Heart right ventricle (tissue), 16 donors: ENCODE measurements at places on chromosomes 5 and 9. TPM values are rescaled to one million over a fixed set of nuclear protein-coding genes. Genes with fewer than 3 reads are reported as not detected.

Gene SPARC
- 554 TPM for total RNA-seq

Gene GGTA1
- total RNA-seq = 9.7 TPM

GRCh38 chr9:120363697-120364096 lies 216.3 kb downstream of the CDK5RAP2 start:
- no peak for DNase-seq
- H3K4me1 ChIP-seq = no peaks in the 10 kb centered on the region
- H3K4me3 ChIP-seq = no peak overlapping the region
- H3K27ac ChIP-seq = no peak overlapping the region
- H3K27me3 ChIP-seq = no peaks in the 10 kb centered on the region

- no peak overlapping the region for H3K4me3 ChIP-seq
- H3K4me1 ChIP-seq = no peaks in the 10 kb centered on the region
These were observed 82.7 kb upstream of the OLFM1 start for GRCh38 chr9:135004772-135005171.

- peaks cover 20% of the 10 kb centered on the region for H3K4me1 ChIP-seq
- H3K27ac ChIP-seq = no peak overlapping the region
- no peaks in the 10 kb centered on the region for H3K36me3 ChIP-seq
These were observed 21.0 kb downstream of the NR2F1 start for GRCh38 chr5:93603793-93604643.

DNA sequence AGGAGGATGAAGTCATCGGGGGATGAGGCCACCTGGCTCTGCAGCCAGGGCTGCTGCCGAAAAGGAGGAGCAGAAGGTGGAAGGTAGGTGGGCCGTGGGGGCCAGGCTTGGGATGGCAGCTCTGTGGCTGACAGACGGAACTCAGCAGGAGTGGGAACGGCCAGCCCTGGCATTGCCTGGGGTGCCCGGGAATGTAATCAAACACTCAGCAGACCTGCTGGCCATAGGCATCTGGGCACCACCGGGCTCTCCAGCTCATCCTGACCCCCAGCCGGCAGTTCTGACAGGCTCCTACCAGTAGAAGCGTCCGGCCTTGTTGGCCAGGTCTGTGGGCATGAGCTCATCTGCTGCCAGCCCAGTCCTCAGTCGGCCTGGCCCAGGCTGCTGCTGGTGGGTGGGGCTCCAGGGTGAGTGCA lies 4.3 kb upstream of the FAT2 start:
- H3K27me3 ChIP-seq = peaks cover 3% of the 10 kb centered on the region
- H3K36me3 ChIP-seq = no peaks in the 10 kb centered on the region
- H3K27ac ChIP-seq = peak overlapping the region; percentile 30
- no peak overlapping the region for H3K4me3 ChIP-seq
- H3K4me1 ChIP-seq = no peaks in the 10 kb centered on the region

GRCh38 chr5:127074466-127074865 lies 1.2 kb upstream of the C5orf63 start:
- H3K27ac ChIP-seq = no peak overlapping the region
- H3K4me1 ChIP-seq = peaks cover 22% of the 10 kb centered on the region
- no peaks in the 10 kb centered on the region for H3K36me3 ChIP-seq
- no peak overlapping the region for H3K4me3 ChIP-seq
- no peaks in the 10 kb centered on the region for H3K27me3 ChIP-seq

DNA sequence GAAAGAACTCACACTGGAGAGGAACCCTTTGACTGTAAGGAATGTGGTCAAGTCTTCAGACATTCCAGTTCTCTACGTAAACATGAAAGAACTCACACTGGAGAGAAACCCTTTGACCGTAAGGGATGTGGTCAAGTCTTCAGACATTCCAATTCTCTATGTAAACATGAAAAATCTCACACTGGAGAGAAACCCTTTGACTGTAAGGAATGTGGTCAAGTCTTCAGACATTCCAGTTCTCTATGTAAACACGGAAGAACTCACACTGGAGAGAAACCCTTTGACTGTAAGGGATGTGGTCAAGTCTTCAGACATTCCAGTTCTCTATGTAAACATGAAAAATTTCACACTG lies 32.6 kb downstream of the MAPK9 start:
- no peak overlapping the region for H3K27ac ChIP-seq
- no peak overlapping the region for H3K4me3 ChIP-seq
- H3K27me3 ChIP-seq = no peaks in the 10 kb centered on the region
- peaks cover 4% of the 10 kb centered on the region for H3K36me3 ChIP-seq
- H3K4me1 ChIP-seq = no peaks in the 10 kb centered on the region

GRCh38 chr5:33235304-33235703 lies 205.5 kb upstream of the TARS1 start:
- H3K4me1 ChIP-seq = peaks cover 6% of the 10 kb centered on the region
- H3K36me3 ChIP-seq = no peaks in the 10 kb centered on the region
- H3K27ac ChIP-seq = no peak overlapping the region
- H3K4me3 ChIP-seq = no peak overlapping the region
- no peak for DNase-seq

Gene SEMA6A
- 9.5 TPM for total RNA-seq

Gene UNC13B
- total RNA-seq = 23.5 TPM

Gene COL23A1
- total RNA-seq = 16.1 TPM

DNA sequence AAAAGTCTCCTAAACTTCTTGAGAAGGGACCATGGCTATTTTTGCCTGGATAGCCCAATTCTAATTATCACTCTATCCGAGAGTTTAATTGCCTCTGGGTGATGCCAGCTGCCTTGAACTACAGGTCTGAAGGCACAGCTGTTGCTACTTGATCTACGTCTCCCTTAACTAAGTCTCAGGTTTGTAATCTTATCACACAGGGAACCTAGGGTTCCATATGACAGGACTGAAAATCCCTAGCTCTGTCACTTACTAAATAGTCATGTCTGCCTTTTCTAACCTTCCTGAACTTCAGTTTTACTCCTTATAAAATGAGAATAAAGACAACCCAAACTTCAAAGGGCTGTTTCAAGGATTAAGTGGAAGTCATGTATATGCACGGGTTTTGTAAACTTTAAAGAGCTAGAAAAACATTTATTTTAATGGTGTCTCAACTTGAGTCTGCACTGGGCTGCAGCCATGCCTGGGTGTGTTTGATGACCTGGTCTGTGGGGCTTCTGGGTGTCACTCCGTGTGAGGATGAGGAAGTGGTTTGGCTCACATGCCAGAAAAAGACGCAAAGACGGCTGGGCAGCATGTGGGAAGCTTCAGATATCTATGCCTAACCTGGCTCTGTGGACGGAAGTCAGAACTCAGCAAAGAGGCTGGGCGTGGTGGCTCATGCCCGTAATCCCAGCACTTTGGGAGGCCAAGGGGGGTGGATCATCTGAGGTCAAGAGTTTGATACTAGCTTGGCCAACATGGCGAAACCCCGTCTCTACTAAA lies 129.3 kb upstream of the SLC44A1 start:
- no peaks in the 10 kb centered on the region for H3K36me3 ChIP-seq
- H3K4me3 ChIP-seq = no peak overlapping the region
- peaks cover 6% of the 10 kb centered on the region for H3K4me1 ChIP-seq
- H3K27ac ChIP-seq = no peak overlapping the region
- DNase-seq = peak; percentile 17
